ENCODE measurements at places on chromosomes 3 and 15.

DNA sequence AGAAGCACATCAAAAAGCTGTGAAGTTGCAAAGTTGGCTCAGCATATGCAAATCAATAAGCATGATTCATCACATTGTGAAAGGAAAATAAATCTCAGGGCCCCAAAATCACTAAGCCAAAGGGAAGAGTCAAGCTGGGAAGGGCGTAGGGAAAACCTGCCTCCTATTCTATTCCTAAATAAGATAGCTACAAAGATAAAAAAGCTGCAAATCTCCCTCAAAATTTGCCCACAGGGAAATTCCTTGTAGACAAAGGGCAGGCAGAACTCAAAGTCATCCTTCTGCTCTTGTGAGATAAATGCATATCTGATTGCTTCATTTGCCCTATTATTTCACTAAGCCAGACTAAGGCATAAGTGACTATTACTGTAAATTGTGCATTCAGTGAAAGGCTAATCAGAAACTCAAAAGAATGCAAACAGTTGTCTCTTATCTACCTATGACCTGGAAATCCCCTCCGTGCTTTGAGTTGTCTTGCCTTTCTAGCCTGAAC lies 30.5 kb upstream of the CCNL1 start:
- DNase-seq, result no peak

GRCh38 chr3:81684751-81685395 lies 76.6 kb downstream of the GBE1 start:
- DNase-seq, result no peak

DNA sequence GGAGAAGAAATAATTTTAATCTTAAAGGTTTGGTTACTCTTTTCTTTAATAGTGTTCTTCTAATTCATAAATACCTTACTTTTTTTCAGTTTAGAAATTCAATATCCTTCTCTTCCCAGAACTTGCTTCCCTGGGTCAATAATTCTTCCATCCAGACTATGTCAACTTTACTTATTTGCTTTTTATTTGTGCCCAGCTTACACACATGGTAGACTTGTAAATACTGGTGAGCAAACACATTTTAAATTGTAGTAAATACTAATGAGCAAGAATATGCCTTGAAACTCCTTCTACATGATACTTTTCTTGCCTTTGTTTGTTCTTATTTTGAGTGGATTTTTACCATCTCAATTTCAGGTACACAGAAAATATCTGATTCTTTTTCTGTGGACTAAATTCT lies 33.7 kb downstream of the SST start:
- no peak for DNase-seq

- no peak for DNase-seq
Observed at GRCh38 chr15:98505611-98506031, 142.7 kb upstream of the IGF1R start.

GRCh38 chr15:68979816-68980215 lies 34.7 kb upstream of the NOX5 start:
- no peak for DNase-seq

- no peak for DNase-seq
Observed at GRCh38 chr3:135084405-135084804, 289.3 kb downstream of the EPHB1 start.

DNA sequence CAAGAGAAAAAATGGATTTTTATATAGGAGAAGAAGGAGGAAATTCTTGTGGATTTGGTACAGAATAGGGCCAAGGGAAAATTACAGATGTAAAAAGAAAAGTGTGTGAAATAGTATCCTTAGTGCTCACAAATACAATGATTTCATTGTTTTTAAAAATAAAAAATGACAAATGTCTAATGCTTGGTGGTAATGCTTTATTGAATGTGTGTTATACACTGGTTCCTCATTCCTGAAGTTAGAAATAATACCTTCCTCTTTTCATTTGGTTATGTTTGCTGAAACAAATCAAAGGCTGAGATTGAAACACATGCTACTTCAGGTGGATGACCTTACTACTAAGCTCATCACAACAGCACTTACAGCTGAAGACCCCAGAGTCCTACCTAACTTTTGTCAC lies 37.7 kb upstream of the CCR2 start:
- no peak for DNase-seq

DNA sequence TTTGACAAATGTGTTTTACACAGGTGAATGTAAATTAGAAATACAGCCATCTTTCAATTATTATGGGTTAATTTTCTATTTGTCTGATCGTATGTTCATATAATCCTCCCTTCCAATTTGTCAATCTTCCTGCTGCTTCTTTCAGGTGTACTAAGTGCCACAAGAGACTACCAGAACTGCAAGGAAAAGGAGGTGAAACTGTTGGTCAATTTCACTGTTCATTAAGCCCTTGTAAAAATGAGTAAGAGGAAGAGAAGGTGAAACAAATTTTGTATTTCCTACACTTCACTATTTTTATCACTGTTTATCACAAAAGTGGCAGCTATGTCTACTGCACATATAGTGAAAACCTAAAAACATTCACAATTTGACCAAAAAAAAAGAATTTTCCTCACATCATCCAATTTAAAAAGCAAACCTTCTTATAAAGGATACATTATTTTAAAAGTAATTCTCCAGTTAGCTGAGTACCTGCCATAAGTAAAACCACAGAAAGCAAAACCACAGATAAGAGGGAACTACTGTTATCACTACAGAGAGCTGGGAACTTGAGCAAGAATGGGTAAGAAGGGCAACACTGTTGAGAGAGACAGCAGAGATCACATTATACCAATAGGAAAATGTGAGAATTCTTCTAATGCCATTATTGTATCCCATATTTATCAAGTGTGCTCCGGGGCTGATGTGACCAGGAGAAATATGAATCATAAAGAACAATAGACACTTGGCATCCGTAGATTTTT lies 163.0 kb downstream of the TBC1D5 start:
- DNase-seq, result no peak

DNA sequence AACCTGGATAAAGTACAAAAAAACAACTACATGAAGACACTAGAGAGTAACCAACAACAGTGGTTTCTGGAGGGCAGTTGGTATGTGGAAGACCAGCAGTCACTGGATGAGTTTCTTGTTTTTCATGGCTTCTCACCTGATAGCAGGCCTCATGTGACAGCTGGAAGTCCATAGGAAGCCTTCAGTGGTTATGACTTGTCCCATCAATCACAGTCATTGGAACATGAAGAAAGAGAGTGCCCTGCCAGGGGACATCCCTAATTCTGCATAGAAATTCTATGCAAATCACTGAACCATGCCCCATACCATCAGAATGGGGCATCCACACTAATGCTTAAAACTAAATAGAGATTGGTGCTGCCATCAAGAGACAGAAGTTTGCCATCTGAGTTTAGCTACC lies 81.6 kb downstream of the AKAP13 start:
- no peak for DNase-seq

GRCh38 chr15:70382009-70382749 lies 284.5 kb upstream of the TLE3 start:
- no peak for DNase-seq

DNA sequence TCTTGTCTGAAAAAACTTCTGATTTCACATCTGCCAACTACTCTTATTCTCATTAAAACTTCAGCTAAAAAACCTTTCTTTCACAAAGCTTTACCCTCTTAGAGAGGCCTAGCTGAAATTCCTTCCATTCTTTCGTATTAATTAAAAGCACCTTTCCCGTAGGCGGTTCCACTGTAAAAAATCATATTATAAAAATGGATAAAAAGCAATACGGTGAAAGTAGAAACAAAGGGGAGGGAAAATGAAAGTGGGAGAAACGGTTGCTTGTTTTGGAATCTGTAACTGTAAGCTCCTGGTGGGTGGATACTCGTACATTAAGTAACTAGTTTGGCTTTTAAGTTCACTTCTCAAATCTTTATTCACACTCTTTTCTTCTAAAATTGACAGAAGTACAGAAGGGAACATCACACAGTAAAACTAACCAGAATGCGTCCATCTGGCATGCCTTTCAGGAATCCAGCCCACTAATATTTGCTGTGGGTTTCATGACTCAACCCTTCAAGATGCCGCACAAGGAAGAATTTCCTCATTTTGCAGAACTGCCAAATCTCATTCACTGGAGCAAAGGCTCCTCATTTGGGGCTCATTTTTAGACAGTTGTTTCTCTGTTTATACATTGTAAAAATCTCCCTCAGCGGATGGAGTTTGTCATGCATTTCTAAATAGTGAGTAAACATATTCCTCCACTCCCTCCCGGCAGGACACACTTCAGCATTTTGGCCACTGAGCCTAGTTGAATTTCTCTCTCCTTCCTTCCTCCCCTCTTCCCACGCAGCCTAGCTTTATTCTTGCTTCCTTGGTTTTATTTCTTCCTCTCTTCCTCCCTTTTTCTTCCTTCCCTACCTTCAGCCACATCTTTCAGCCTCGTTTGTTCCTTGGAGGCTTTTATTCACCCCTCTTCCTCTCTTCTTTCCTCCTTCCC lies 419.5 kb upstream of the NAALADL2 start:
- DNase-seq, result no peak

GRCh38 chr15:86541540-86541939 lies 461.9 kb downstream of the AGBL1 start:
- DNase-seq, result no peak

- peak; percentile 37 for DNase-seq
Observed at GRCh38 chr3:119322021-119322834, 28.0 kb downstream of the ARHGAP31 start.

- no peak for DNase-seq
Observed at GRCh38 chr3:32551496-32551895, 19.2 kb downstream of the DYNC1LI1 start.

GRCh38 chr3:116087426-116087825 lies 357.9 kb downstream of the LSAMP start:
- DNase-seq, result no peak

- no peak for DNase-seq
Observed at GRCh38 chr3:113136071-113136470, 75.3 kb upstream of the BOC start.

GRCh38 chr3:99883138-99883461 lies 65.4 kb downstream of the CMSS1 start:
- no peak for DNase-seq

- DNase-seq, result no peak
Observed at GRCh38 chr3:156300371-156300770, 180.0 kb downstream of the KCNAB1 start.

GRCh38 chr3:46281551-46281950 lies 39.3 kb downstream of the CCR3 start:
- DNase-seq, result no peak

DNA sequence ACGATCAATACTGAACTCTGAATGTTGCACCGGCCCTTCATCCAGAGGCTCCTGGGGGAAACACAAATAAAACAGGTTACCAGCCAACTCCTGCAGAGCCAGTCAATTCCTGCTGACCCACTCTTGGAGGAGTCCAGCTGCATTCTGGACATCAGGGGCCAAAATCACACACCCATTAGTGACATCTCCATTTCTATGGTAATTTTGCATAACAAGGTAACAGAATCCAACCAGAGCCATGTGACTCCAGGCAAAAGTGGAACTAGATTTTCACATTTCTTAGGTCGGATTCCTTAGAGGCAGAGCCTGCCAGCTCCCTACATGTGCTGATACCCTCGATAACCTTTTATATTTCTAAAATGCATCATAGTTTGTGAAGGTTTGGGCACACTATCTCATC lies 119.2 kb upstream of the CTNNB1 start:
- no peak for DNase-seq

- DNase-seq, result peak; percentile 85
Observed at GRCh38 chr3:120438665-120439370, 12.0 kb downstream of the FSTL1 start.

Measured in renal cortex interstitium (tissue), 15 donors.